ENCODE measurements at places on chromosomes 16 and 17.

DNA sequence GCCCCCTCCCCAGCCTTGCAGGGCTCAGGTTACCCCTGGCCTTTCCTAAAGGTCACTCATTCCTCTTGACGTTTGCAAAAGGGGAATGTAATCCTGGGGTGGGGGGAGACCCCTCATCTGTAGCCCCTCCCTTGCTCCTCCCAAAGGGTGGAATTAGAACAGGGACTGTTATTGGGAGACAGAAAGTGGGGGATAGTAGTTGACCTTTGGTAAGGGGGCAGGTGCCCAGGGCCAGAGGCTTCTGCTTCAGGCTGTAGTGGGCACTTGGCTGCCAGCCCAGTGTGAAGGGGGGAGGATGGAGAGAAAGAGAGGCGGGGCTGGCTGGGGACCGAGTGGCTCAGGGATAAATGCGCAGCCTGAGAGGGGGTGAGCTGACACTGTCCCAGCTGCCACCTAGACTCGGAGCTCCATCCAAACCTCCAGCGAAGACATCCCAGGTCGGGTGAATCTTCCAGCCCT, at the start of gene ENO3:
ENO3 (plus strand) TSS at position 374 of the 459 bp plus-strand sequence. CDS start 711 bp downstream, outside the sequence.
- DNase-seq = no peak

- DNase-seq = no peak
Measured at GRCh38 chr16:27529962-27530361, 19.8 kb downstream of the GTF3C1 start.

- DNase-seq = no peak
Measured at GRCh38 chr17:17561408-17562145, 29.9 kb downstream of the PEMT start.

- no peak for DNase-seq
Measured at GRCh38 chr17:218432-219110, 37.1 kb upstream of the DOC2B start.

DNA sequence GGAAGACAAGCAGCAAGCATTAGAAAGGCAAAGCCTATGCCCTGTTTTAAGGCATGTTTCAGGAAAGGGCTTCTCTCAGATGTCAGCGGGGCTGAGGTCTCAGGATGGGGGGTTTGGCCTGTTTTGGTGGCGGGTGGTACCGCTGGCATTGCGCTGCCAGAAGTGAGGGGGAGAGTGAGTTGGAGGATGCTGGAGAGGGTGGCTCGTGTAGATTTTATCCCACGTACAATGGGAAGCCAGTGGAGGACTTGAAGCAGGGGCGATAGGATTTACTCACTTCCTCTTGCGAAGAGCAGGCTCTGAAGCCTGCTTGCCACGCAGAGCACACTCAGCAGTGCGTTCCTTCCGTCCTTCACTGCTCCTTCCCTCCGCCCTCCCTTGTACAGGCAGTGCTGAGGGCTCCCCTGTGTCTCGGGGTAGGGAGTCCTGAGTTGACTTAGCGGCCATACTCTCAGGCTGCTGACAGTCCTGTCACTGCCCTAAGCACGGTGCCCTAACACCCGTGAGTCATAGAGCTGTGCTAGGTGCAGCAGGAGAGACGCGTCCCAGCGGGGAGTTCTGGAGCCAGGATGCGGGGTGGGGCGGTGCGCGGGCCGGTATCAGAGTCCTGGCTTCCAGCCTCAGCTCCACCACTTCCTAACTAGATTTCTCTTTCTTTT, 113.1 kb downstream of the SNX29 start:
- DNase-seq = no peak

DNA sequence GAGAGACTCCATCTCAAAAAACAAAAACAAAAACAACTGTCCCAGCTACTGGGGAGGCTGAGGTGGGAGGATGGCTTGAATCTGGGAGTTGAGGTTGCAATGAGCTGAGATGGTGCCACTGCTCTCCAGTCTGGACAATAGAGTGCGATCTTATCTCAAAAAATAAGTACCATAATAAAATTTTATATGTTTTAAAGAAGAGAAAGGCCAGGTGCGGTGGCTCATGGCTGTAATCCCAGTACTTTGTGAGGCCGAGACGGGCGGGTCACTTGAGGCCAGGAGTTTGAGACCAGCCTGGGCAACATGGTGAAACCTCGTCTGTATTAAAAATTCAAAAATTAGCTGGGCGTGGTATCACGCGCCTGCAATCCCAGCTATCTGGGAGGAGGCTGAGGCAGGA, 11.4 kb downstream of the RPUSD1 start:
- DNase-seq = no peak

DNA sequence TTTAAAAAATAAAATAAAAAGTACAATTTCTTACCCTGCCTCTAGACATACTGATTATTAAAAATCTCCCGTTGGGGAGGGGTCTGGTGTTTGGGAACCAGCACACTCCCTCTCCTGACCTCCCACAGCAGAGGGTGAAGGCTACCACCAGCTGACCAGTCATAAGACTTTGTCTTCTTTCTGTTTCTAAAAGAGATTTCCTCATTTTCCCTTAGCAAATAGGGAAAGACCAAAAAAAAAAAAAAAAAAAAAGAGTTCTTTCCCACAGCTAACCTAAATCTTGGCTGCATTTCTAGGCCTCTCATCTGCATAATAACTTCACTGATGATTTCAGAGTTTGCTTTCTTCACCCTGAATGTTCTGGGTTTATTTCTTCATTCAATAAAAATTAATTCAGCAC, 30.3 kb downstream of the CDK5RAP3 start:
- no peak for DNase-seq

DNA sequence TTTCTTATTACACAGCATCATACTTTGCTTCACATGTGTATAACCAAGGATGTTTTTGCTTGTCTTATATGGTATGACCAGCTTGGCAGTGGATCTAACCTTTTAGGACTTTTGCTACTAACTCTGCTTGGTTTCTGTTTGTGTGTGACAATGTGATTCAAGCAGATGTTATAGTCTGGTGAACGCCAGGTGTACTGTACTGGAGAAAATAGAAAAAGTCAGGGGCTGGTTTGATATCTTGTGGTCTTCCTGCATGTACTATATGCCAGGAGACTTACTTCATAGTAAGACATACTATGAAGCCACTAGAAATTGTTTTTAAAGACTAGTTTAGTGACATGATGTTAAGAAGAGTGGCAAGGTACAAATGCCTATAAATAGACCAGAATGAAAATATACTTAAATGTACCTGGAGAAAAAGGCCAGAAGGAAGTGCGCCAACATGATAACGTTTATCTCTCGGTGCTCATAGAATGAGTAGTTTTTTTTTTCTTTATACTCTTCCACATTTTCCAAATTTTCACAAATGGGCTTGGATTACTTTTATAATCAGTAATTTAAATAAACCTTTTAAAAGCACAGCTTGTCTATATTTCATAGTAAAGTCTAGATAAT, 112.3 kb downstream of the PRKCA start:
- DNase-seq = no peak

- DNase-seq = no peak
Measured at GRCh38 chr16:8859913-8860881, 8.6 kb downstream of the CARHSP1 start.

DNA sequence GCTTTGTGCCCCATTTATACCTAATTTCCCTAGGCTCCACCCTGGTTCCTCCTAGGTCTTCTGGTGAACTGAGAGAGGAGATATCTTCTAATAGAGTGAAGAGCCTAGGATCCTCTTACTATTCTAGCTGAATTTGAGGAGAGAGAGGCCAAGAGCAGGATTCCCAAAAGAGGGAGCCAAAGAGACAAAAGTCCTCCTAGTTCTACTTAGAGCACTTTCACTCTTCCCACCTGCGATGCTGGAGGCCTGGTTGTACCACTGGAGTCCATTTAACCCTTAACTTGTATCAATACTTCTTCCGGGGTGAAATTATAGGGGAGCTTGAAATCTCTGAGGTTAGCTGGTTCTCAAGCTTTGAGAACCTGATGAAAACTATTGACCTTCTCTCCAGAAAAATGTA, 3.4 kb upstream of the SSH2 start:
- DNase-seq = no peak

DNA sequence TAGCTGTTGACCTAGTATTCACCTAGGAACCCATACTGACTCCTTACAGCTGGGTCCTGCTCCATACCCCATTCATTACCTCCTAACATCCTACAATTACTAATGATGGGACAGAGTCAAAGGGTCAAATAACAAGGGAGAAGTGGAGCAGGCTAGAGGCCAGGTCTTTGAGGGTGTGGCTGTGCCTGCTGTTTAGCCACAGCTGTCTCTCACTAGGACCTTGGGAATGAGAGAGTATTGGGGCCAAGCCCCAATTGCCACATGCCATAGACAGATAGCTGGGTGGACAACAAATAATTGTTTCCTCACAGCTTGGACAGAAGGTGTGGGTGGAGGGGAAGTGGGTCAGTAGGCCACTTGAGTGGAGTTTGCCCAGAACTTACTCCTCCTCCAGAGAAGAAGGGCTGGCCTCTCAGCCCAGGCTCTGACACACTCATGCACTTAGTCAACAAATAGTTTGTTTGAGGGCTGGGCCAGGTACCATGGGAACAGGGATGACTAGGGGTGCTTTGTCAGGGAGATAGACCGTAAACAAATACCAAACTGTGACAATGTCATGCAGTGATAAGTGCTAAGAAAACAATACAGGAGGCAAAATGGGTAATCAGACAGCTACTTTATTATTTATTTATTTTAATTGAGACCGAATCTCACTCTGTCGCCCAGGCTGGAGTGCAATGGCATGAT, 10.2 kb upstream of the CENPT start:
- no peak for DNase-seq

DNA sequence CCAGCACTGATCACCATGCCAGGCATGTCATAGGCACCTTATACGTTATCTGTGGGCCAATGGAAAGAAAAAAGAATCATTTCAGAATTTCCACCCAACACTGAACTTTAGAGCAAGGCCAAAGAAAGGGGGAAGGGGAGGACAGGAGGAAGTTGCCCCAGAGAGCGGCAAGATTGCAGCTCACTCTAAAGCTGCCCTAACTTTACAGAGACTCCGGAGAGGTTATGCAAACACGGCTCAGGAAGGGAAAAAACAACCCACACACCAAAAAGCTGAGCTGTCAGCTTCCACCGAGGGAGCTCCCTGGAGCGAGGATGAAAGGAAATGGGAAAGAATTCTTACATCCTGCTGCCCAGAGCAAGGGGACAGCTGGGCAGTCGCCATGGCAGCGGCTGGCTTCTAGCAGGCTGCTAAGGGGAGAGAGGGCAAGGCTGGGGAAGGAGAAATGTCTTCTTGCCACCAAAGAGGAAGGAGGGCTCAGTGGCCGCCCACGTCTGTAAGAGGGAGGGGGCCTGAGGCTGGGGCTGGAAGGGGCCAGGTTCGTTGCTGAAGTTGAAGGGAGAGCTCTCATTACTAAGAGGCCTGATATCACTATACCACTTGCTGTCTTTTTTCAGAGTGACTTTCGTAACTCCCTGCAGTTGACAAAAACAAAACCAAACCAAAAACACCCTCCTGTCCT, 18.2 kb downstream of the COTL1 start:
- DNase-seq = no peak

GRCh38 chr16:11610580-11610979, 23.9 kb upstream of the LITAF start:
- DNase-seq = no peak

DNA sequence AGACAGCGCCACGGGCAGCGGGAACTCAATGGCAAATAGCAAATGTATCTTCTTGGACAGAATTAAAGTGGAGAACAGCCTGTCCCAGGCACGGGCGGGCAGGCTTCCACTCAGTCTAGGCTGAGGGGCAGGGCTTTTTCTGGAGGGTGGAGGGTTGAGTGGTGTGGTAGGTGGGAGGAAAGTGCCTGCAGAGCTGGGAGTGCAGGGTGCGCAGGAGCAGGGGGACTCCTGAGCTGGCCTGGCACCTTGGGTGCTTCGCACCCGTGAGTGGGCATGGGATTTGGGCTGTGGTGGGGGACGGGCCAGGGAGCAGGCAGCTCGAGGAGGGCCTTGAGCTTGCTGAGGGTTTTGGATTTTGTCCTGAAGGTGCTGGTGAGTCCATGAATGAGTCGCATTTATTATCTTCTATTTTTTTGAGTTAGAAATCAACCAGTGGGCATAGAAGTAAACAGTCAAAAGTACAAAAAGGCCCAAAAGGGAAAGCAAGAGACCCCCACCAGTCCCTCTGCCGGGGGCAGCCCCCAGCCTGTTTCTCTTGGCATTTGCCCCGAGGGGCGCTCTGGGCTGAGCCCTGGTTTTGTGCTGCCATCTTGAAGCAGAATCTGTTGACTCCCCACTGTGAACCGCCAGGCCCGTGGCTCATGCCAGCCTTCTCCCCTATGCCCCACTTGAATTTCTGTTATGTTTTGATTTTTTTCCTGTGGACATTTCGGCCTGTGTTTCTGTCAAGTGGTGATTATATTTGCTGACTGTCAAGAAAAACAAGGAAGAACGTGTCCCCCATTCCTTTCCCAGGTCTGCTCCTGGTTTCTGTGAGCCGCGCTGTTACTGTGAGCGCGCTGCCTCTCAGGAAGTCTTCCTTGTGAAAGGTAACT, 8.2 kb downstream of the ADORA2B start:
- no peak for DNase-seq

DNA sequence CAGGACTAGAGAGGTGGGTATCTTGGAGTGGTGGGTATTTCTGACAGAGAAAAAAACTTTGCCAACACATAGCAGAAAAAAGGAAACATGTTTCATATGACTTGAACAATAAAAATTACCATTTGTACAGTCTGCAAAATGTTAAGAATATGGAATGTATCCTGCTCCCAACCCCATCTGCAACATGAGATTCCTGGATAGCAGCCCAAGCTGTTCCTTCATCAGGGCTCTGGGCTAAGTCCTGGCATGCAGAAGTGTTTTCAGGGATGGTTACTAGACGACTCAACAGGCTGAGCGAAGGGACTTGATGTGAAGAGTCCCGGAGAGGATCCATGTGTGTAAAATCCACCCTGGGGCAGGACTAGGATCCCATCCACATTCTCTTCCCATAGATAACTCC, 121.0 kb upstream of the IRX3 start:
- DNase-seq = no peak

- no peak for DNase-seq
Measured at GRCh38 chr17:31834448-31834847, 24.6 kb downstream of the COPRS start.

- no peak for DNase-seq
Measured at GRCh38 chr16:86354641-86355513, 155.4 kb upstream of the FOXF1 start.

GRCh38 chr17:43341715-43342588, 56.8 kb upstream of the ARL4D start:
- no peak for DNase-seq

GRCh38 chr17:82976982-82977488, 102.4 kb upstream of the METRNL start:
- DNase-seq = no peak

DNA sequence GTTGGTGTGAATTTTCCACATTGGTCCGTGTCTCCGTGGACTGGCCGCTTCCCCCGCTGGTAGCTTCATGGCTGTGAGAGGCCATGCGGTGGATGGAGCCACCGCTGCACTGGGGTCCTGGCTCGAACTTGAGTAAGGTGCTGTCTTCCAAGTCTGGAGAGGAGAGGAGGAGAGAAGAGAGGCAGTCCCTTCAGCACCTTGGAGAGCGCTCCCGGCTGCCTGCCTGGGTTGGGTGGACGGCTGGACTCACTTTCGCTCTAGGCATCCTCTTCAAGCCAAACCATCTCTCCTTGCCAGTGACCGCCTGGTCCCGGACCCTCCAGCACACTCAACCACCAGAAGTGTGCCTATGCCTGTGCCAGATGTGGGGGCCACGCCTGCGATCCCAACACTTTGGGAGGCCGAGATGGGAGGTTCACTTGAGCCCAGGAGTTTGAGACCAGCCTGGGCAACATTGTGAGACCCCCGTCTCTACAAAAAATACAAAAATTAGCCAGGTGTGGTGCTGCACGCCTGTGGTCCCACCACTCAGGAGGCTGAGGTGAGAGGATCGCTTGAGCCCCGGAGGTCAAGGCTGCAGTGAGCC, 6.2 kb downstream of the JPH3 start:
- no peak for DNase-seq

- no peak for DNase-seq
Measured at GRCh38 chr17:75820094-75821080, 23.8 kb downstream of the UNC13D start.

- no peak for DNase-seq
Measured at GRCh38 chr16:50652836-50653425, 28.2 kb downstream of the SNX20 start.

Measured in T-helper 17 cell (primary cell).